HepG2 (cell line): ENCODE measurements at places on chromosomes 2 and 18. TPM values are rescaled to one million over a fixed set of nuclear protein-coding genes. Genes with fewer than 3 reads are reported as not detected.

ERMN gene
- total RNA-seq, result not detected in 2 replicates

CDK15 gene
- not detected in 2 replicates for total RNA-seq

GRCh38 chr18:52340406-52341102 is 557 bp downstream of the DCC start:
- no peak for DNase-seq

DNA sequence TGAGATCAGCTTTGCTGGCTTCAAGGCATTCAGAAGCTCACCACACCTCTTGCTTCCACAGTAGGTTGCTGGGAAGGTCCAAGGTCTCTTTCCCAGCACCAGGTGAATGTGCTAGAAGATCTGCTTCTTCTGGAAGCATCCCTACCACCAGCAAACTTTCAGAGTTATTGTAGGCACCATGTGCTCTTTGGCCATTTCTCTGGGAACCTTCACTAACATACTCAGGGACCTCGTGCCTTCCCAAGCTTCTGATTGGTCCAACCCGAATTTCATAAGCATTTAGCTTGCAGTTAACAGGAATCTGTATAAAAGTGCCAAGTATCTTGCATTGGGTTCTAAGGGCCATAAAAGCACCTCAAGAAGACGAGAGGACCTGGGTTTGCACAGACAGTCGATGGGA is 86.5 kb upstream of the ARL4C start:
- no peak for DNase-seq

DNA sequence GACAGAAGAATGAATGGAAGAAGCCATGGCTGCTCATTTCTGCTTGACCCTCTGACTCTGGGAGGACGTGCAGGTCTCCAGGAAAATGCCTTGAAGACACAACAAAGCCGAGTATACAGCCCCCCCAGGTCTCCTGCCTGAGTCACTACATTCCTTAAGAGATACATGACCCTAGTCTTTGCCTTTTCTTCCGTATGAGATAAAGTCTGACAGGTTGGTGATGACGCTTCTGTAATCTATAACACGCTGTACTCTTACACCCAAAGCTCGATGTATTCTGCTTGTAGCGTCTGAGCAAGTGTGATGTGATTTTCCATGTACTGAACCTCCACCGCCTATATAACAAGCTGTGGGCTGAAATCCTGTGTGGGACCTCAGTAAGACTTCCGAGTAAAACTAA is 77.3 kb downstream of the KCTD1 start:
- no peak for DNase-seq

DNA sequence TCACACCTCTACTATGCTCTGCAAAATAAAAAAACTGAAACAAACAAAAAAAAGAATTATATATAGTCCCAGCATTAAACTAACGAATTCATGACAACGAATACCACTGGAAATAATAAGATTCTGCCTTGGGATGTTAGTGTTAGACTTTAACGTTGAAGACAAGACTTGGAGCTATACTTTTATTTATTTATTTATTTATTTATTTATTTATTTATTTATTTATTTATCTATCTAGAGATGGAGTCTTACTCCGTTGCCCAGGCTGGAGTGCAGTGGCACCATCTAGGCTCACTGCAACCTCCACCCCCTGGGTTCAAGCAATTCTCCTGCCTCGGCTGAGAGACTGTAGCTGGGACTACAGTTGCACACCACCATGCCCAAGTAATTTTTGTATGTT is 27.2 kb upstream of the PAPOLG start:
- DNase-seq, result no peak

- DNase-seq, result no peak
Measured at GRCh38 chr2:218865396-218865795, 5.8 kb downstream of the WNT6 start.

- no peak for DNase-seq
Measured at GRCh38 chr18:59917422-59917821, 17.6 kb downstream of the PMAIP1 start.

LONRF2 gene
- total RNA-seq, result not detected in 2 replicates

RNF152 gene
- total RNA-seq, result not detected in 2 replicates

DNA sequence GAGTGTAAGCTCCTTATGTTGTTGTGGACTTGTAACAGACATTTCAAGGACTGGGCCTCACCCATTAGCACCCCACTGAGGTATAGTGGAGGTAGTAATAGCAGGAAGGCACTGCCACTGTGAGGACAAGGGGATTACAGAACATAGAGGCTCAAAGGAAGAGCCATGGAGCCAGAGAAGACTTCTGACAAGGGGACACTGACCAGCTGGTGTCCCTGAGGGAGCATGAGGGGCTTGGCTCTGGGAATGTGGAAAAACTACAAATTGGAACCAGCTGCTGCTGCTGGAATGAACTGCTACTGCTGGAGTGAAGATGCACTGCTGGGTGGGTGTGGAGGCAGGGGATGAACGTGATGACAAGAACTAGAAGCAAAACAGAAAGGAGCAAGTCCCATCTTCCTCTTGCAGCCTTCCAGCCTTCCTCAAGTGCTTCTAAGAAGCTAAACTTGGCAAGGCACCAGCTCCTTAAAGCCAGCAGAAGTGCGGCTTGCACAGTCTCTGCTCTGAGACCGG is 167.3 kb upstream of the NOSTRIN start:
- DNase-seq, result no peak

GRCh38 chr2:76612764-76613163 is 902.0 kb upstream of the GCFC2 start:
- no peak for DNase-seq

GRCh38 chr18:23916338-23916737 is 98.2 kb upstream of the TTC39C start:
- no peak for DNase-seq

DNA sequence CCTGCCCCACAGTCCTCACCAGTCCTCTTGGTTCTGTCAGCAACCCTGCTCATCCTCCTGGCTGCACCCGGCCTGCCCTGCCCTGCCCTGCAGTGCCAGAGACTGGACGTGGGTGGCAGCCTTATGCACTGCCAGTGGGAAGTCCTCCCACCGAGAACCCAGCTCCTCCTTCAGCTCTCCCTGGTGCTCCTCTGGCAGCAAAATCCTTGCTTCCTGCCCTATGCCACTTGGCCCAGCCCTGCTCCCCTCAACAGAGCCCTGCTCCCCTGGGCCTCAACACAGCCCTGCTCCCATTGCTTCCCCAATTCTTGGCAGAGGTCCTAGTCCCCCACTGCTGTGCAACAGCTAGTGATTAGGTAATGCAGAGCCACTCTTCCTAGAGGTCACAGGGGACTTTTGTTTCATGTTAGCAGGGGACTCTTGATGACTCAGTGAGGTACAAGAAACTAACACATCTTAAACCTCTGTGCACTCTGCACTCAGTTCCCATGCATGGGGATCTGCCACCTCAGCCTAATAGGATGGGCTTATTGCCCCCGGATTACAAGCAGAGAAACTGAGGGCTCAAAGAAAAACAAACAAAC is 58.0 kb upstream of the EDAR start:
- DNase-seq, result no peak

DLGAP1 gene
- total RNA-seq, result not detected in 2 replicates

ARHGEF4 gene
- total RNA-seq, result 0.11 TPM in 1 of 2 replicates, not detected in the other

- DNase-seq, result no peak
Measured at GRCh38 chr2:178908810-178909209, 101.6 kb upstream of the TTN start.

DNA sequence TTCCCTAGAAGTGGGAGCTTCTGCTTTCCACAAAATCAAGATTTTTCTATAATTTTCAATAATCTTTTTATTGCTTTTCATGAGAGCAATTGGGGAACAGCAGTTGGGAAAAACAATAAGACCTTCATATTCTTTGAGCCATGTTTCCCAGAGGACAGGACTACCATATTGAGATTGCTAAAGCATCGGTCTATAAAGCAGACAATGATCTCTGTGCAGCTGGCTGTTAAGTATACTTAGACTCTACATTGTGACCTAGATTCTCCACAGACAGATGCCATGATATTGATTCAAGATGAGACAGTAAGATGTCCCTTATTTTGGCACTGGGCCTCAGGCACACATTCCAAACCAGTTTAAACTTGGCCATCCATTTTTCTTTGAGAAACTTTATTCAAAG is 1178.7 kb downstream of the SUCLG1 start:
- DNase-seq, result no peak

SULT1C2 gene
- total RNA-seq, result 6.2 and 10.1 TPM in 2 replicates

SPR gene
- total RNA-seq, result 85.0 and 96.0 TPM in 2 replicates

- DNase-seq, result no peak
Measured at GRCh38 chr2:48605482-48606175, 12.0 kb upstream of the GTF2A1L start.

GRCh38 chr2:217060516-217060915 is 200.7 kb upstream of the TNP1 start:
- no peak for DNase-seq

DNA sequence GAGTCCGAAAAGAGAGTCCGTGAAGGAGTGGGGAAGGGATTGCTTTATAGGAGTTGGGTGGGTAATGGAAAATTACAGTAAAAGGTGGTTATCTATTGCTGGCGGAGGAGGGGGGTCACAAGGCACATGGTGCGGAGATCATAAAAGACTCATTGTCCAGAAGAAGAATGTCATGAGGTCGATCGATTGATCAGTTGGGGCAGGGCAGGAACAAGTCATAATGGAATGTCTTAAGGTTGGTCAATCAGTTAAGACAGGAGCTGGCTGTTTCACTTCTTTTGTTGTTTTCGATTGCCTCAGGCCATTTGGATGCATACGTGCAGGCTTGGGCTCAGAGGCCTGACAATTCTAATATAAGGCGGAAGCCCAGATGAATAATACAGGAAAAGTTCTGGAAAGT is 473.0 kb upstream of the TNP1 start:
- DNase-seq, result peak; percentile 52

DNA sequence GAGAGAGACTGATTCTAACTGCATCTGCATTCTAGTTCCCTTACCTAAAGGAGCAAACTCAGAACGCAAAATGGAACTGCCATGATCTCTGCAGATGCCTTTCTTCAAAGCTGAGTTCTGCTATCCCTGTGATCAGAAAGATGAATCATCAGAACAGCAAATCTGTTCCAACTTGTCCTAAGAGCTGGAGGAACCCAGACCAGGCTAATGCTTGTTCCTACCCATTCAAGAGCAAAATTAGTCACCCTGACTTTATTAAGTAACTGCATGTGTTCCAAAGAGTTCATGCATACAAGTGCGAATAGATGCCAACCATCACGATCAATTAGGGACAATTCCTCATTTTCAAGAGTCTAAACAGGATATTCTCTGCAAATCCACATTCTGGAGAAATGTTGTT is 46.5 kb downstream of the MBP start:
- no peak for DNase-seq

MC4R gene
- not detected in 2 replicates for total RNA-seq

GRCh38 chr2:47249157-47249900 is 94.2 kb upstream of the STPG4 start:
- DNase-seq, result no peak
